ENCODE measurements at places on chromosomes 12 and 14.
A peak's percentile ranks its signal among the peaks of the same experiment; 100 is the strongest.

GRCh38 chr12:94750864-94751263, 100.5 kb upstream of the TMCC3 start:
- DNase-seq: no peak

- peak; percentile 97 for DNase-seq
Measured at GRCh38 chr14:22986508-22987054, 4.2 kb upstream of the AJUBA start.

- DNase-seq: no peak
Measured at GRCh38 chr14:96792591-96792990, 4.6 kb upstream of the VRK1 start.

- DNase-seq: peak; percentile 75
Measured at GRCh38 chr12:19431407-19432308, 7.6 kb upstream of the AEBP2 start.

- no peak for DNase-seq
Measured at GRCh38 chr14:21672116-21672515, 1.5 kb downstream of the OR4E1 start.

GRCh38 chr12:109738209-109738608, 24.6 kb downstream of the FAM222A start:
- peak; percentile 2 for DNase-seq

- no peak for DNase-seq
Measured at GRCh38 chr12:1502831-1503230, 91.5 kb downstream of the FBXL14 start.

- peak; percentile 38 for DNase-seq
Measured at GRCh38 chr12:122265886-122266229, 436 bp downstream of the VPS33A start.

- no peak for DNase-seq
Measured at GRCh38 chr14:61329478-61330051, 8.2 kb downstream of the PRKCH start.

- no peak for DNase-seq
Measured at GRCh38 chr12:52848661-52849255, at the start of gene KRT78. KRT78 (minus strand) TSS chr12:52848994; CDS start chr12:52848930, 64 bp downstream.

- DNase-seq: no peak
Measured at GRCh38 chr12:130371296-130371695, 33.6 kb downstream of the PIWIL1 start.

DNA sequence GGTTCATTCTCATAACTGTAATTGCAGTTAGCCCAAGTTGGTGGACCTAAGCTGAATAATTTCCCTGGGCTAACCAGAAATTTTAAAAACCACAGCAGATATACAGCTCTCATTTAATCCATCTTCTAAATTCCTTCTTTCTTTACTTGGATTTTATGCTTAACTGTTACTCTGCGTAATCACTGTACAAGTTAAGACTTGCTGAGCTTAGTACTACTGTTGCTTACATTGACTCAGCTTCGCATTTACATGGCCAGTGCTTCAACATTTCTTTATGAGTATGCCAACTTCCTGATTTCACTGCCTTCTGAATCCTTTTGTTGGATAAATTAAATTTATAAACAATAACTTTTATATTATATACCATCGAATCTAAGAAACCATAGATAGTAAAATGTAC, 147.4 kb downstream of the SLC38A4 start:
- DNase-seq: no peak

DNA sequence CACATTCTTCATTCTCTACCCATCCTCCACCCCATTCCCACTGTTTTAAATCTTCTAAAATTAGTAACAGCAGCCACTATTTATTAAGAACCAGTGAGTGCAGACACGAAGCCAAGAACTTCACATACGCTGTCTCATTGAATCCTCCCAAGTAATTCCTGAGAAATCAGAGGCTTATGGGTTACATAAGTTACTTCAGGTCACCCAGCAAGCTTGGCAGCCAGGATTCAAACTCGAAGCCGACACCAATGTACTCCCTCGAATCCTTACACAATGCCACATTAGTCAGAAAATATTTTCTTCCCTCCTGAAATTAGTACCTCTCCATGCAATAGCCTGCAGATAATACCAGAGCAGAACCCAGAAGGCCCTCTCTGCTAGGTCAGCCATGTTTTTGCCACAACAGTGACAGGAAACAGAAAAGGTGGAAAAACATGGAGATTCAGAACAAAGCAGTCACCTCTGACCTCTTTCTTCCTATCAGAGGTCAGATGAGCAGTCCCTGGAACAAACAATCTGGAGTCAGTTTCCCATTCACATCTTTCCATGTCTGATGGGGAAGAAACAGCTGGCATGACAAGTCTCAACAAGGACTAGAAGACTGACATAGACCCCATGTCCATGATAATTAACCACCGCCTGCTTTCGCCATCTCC, 16.4 kb downstream of the NID2 start:
- DNase-seq: no peak

- peak; percentile 88 for DNase-seq
Measured at GRCh38 chr12:31749024-31749704, 20.3 kb upstream of the AMN1 start.

DNA sequence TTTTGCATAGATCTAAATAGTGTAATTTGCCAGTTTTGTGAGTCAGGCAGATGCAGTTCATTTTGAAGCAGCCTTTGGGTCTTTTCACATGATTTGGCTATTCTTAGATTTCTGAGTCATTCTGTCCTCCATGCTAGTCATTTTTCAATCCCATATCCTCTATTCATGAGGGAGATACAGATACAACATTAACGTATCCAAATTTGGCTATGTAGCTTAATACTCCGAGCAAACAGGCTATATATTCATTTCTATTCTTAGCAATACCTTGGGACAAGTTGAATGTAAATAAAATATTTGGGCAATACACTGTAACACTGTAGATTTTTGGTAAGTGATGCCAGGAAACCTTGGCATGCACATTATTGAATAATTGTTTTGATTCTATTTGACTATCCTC, 270.7 kb upstream of the PDE3A start:
- DNase-seq: no peak

DNA sequence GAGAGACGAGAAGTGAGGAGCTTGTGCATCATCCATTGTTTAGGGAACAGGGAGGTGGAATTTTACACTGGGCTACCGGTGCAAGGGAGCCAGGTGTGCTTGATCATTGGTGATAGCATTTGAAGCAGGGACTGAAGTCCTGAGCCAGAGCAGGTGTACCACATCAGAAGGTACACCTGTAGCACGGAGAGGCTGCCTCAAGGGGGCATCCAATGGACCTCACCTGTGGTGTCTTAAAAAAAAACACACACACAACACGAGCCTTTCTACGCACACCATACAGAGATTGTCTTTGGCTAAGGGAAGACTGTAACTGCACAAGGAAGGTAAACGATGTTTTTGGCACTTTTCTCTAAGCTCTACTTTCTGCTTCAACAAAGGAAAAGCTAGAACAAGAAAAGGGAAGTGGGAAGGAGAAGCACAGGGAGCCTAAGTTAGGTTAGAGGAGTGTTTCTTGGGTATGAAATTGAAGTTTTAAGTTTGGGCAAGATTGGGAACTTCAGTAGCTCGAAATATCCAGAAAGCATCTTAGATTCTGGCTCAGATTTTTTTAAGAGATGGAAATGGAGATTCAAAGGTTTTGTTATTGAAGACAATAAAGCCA, 334.3 kb upstream of the FBXO33 start:
- DNase-seq: no peak

GRCh38 chr12:41709463-41710285, 435.0 kb downstream of the GXYLT1 start:
- DNase-seq: no peak

DNA sequence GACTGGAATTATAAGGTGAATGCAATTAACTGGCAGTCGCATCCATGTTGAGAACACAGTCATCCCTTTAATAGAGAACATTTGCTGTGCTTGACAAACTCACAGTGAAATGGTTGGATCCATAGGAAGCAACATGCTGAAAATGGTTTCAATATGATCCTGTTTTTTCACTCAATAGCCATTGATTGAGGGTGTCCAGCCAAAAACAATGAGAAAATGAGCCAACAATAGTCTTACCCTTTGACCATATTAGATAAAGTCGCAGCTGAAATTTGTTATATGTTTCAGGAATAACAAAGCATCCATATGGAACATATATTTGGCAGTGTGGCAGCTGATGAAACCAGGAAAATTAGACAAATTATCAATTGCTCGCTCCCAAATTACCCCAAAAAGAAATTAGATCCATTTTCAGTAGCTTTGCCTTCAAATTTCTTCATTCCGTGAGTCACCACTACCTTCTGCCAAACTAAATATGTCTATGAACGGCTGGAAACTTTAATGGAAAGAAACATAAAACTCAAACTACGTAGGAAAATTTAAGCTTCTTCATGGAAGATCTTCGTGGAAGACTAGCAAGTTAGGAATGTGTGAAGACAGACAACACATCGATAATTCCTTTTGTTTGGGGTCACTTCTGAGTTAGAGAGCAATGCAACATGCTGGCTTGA, 17.4 kb downstream of the IGF1 start:
- DNase-seq: no peak

- DNase-seq: no peak
Measured at GRCh38 chr12:32284561-32284960, 114.8 kb upstream of the FGD4 start.

GRCh38 chr14:56855891-56856461, 45.7 kb upstream of the OTX2 start:
- DNase-seq: no peak

- no peak for DNase-seq
Measured at GRCh38 chr12:52007982-52008510, 1.3 kb downstream of the TAMALIN start.

- no peak for DNase-seq
Measured at GRCh38 chr12:43861840-43862150, 25.9 kb downstream of the TMEM117 start.

GRCh38 chr14:103346286-103346685, 12.2 kb downstream of the EIF5 start:
- DNase-seq: no peak

DNA sequence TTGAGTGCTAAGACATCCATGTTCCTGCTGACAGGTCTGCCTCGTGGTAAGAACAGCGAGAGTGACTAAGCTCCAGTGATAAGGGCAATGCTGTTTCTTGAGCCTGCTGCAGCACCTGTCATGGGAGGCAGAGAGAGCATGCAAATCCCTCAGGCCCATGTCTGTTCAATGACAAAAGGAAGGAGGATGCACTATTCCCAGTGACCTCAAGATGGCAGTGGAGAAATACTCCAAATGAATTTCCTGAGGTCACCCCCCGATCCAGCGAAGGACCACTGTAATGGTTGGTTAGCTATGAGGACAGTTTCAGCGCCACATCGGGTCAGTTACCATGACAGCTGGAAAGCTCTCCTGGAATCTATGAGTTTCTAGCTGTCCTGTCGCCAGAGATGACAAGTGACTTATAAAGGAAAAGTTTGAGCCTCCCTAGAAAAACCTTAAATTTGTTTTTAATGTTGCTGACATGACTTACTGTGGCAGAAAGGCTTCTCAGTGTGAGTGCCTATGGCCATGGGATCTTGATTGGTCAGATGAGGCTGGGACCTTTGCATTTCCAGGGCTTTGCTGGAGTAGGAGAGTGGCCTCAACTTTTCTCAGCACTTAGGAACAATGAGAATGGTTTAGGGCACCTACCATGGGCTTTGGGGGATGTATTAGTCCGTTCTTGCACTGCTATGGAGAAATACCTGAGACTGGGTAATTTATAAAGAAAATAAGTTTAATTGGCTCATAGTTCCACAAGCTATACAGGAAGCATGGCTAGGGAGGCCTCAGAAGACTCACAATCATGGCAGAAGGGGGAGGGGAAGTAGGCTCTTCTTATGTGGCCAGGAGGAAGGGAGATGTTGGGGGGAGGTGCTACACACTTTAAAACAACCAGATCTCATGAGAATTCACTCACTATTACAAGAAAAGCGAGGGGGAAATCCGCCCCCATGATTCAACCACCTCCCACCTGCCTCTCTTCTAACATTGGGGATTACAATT, 88.0 kb upstream of the TMEM260 start:
- peak; percentile 45 for DNase-seq

DNA sequence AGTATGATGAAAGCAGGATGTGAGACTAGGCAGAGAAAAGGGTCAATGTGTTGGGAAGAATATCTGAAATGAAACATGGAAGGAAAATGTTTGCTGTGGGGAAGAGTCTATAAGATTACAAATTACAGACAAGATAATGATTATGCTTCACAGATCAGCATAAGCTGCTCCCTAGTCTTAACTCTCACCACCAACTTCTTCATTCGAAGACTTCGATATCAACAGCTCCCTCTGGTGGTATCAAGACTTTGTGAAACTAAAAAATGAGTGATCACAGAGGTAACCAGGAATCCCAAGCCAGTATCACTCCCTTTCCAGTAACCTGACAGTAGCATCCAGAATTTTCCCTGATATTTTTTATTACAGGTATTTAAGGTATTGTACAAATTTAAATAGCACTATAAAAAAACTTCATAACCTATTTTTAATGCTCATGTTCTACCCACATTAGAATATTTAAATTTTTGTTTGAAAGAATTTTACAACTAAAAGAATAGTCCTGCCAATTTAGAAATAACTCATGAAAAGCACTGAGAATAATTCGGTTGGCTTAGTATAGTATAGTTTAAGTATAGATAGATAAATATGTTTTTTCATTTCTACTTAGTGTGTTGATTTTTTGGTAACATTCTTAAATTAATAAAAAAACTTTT, 84.4 kb downstream of the C2CD5 start:
- DNase-seq: no peak

GRCh38 chr14:89571491-89571890, 154.5 kb upstream of the FOXN3 start:
- DNase-seq: no peak

GRCh38 chr12:62629971-62630739, 163.5 kb downstream of the MON2 start:
- no peak for DNase-seq

DNA sequence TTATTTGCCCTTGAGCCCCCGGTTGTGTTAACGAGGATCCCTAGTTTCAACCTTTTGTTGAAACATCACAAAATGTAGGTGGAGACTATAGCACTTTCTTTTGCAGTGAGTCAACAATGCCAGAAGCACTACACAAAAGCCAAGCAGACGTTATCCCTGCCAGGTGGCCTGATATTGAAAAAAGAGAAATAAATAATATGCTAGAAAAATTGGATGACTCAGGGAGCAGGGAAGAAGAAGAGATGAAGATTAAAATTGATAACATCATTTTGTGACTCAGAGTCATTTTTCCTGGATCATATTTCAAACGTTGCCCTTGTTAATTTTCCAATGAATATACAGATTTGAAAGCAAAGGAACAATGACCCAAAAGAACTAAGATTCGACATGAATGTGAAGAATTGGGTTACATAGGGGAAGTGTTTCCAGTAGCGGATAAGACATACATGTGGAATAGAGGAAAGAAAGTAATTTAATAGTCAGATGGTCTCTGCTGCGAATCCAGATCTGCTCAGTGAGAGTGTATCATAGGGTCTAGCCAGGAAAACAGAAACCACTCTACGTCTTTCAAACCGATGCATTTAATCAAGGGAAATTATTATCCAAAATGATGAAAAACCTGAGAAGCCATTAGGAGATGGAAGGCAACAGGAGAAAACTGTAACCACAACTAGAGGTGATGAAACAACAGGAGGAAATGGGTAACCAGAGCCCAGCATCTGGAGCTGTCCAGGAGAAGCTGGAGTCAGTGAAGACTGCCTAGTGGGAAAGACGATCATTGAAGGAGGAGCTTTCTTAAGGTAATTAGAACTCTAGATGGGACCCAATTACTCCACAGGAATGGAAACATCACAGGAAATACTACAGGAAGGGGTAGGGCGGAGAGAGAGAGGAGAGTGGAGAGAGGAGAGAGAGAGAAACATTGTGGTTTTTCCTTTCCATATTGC, 57.9 kb downstream of the RERG start:
- DNase-seq: no peak
